ENCODE measurements at places on chromosomes 1 and 21.

DNA sequence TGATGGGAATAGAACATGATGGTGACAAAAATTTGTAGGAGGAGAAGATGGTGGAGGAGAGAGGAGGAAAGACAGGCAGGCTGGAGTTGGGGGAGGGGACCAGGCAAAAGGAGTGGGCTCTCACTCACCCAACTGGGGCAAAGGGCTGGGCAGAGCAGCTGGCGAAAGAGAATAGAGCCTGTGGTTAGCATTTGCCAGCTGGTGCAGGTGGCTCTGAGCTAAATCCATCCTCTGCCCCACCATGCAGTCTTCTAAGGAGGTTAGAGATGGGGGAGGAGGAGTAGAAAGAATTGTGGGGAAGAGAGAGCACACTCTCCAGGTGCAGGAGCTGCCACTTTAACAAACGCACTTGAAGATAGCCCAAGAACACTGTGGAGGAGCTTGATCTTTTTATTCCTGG, 27.6 kb upstream of the SLAMF1 start:
- DNase-seq: no peak

- no peak for DNase-seq
Measured at GRCh38 chr1:10906866-10907519, 105.5 kb upstream of the TARDBP start.

GRCh38 chr21:43886565-43886964, 21.5 kb downstream of the AGPAT3 start:
- no peak for DNase-seq

GRCh38 chr1:173415905-173416450, 61.2 kb upstream of the PRDX6 start:
- no peak for DNase-seq

GRCh38 chr1:31568895-31569595, 7.3 kb upstream of the TINAGL1 start:
- no peak for DNase-seq
